ENCODE measurements at places on chromosomes 4 and X.

GRCh38 chrX:48934581-48935300 is 15.9 kb upstream of the PIM2 start:
- DNase-seq, result no peak

DNA sequence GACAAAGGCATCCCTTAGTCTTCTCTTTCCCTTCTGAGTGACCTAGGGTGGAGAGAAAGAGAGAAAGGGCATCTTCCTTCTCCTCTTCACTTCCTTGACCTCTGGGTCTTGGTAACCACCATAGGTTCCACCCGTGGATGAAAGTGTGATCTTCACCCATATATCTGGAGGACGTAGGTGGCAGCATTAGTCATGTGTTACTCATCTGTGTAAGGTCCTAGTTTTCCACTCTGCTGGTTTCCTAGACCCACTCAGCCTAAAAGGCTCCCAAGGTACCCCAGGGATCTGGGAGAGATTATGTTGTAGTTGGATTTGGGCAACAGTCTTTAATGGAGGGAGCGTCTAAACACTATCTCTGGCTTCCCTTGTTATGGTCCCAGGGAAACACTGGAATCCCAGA is 45.5 kb upstream of the RAB9B start:
- no peak for DNase-seq

GRCh38 chrX:72050011-72050410 is 81.7 kb downstream of the RTL5 start:
- DNase-seq, result no peak

- DNase-seq, result no peak
Observed at GRCh38 chr4:88028946-88029345, 21.5 kb downstream of the PKD2 start.

DNA sequence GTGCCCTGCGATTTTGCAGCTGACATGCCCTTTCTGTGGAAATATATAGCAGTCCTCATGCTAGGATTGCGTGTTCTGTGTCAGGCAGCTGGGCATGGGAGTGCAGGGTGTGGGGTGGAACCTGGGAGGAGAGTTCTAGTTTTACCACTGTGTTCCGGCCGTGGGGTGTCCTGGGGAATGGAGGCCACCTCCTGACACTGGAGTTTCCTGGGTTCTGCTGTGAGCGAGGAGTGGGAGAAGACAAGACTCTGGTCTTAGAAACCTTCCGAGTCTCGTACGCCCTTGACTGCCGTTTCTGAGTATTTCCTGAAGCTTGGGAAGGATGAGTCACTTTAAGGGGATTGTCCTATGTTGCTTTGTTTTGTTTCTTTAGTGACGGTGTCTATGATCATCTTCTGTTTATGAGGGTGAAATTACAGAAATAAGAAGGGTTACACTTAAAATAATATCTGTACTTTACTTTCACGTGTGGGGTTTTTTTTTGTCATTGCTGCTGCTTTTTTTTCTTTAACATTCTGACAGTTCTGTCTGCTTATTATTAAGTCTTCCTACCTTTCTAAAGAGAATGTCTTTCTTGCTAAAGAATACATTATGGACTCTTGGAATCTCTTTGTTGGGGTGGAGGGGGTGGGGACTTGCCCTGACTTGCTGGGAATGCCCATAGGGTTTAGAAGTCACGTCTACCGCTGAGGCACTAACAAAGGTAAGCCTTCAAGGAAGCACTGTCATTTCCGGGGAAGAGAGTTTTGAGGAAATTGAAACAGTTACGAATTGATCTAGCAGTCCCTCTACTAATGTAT is 19.1 kb downstream of the CD99 start:
- DNase-seq, result peak; percentile 45

- no peak for DNase-seq
Observed at GRCh38 chr4:161183729-161184128, 980.1 kb downstream of the FSTL5 start.
